ENCODE measurements at places on chromosomes 3 and 15.

- DNase-seq, result no peak
Observed at GRCh38 chr3:38137615-38138348, 679 bp upstream of the MYD88 start.

GRCh38 chr3:51378065-51378464, 7.0 kb upstream of the MANF start:
- DNase-seq, result no peak

DNA sequence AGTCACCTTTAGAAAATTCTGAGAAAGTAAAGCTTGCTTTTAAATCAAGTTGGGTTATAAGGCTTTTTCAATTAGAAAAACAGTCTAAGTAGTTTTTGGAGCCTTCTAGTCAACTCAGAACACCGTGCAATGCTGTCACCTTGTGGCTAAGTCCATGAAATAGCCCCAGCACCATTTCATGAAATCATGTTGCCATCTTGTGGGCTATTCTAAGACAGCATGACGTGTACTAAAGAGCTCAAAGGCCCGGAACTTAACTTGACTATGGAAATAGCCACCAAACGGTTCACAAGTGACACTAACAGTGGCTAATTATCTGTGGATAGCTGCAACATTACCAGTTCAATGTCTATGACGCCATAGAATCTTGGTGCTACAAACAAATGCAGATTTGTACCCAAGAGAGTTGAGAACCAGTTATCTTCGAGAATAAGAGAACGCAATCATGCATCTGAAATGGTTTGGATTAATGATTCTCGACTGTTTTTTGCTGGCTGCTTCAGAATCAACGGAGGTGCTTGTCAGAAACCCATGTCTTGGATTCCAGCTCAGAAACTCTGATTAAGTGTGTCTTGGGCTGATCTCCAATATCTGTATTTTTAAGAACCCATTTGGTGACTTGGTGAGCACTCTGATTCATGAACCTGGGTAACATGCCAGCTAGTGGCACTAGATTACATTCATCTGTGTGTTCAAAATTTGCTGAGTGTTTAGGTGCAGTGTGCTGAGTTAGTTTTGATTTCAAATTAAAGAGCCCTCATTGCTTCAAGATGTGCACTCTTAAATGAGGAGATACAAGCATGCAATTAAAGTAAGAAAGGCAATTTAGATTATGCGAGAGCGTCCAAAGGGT, 111.2 kb upstream of the MCTP2 start:
- DNase-seq, result peak; percentile 86

DNA sequence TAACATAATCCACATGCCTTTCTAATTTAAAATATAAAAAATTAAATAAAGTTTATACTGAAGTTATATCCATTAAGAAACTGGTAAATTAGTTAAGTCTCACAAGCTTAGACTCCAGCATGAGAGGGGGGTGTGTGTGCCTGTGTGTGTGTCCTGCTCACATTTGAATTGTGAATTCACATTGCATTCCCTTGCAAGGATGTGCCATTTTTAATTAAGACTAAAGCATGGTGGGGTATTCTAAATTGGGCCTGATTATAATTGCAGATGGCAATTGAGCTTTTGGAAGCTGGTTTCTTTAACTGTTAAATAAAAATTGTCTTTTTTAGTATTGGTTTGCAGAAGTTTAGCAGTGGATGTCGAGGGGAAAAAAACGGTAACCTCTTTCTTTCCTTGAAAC, 56.9 kb downstream of the PTPRG start:
- DNase-seq, result no peak

DNA sequence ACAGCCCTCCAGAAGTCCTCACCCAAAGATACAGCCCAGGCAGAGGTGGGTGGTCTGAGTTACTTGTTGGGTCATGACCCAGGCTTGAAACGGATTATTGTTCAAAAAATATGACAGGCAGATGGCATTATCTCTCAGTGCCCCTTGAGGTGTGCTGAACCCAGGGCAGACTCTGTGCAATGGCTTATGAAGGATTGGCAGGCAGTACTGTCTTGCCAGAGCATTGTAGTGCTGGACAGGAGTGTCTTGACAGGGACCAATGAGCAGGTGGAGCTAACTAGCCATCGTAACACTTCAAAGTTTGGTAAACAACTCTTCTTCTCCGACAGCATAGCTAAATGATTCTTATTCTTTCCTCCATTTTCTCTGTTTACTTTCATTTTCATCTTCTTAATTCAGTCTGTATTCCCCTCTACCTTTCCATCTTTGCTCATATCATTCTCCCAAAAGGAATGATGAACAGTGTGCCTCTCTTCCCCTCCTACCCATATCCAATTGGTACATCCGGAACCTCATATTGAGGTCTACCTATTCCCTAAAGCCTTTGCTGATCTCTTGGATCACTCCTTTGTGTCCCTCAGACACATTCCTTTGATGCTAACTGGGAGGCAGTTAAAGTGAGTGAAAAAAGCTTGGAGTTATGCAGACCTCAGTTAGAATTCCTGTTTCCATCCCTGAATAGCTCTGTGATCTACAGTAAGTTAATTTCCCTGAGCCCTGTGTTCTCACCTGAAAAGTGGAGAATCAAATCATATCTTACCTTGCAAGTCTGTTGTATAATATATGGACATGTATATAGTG, 2.6 kb upstream of the IL20RB start:
- no peak for DNase-seq

DNA sequence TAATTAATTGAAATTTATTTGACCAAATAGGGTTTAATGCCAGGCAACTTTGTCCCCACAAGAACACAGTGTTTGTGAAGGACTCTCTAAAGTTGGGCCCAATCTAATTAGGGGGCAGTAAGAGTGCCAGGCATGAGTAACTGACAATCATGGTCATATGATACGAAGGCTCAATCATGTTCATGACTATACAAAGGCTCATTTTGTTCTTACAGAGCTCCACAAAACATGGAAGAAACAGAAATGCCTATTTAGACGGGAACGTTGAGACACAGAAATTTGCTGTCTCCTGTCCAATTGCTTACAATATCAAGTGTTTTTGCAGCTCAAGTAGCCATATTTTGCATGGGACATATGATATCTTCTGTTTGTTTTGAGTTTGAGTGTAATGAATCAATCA, 391.1 kb downstream of the SI start:
- DNase-seq, result no peak

GRCh38 chr15:47673232-47673761, 44.0 kb upstream of the SEMA6D start:
- peak; percentile 20 for DNase-seq

DNA sequence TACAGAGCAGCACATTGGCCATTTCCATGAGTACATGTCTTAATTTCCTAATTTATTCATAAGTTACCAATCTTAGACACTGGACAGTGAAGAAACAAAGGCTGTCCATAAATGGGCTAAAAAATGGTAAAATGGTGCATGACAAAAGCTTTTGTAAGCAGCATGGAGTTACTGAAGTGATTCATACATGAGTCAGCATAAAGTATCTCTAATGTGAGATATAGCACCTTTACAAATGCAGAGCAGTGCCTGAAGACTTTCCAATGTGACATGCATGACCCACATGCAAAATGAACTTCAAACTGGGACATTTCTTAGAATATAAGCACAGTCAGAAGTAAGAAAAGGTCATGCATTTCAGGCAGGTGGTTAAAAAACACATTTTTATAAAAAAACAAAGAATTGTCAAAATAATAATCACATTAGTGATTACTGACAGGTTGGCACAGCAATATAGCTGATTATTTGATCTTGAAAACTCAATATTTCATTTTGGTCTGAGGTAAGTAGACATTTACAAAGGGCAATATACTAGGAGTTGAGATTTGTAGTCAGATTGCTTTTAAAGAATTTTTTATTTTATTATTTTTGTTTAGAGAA, 299.3 kb downstream of the PLCL2 start:
- DNase-seq, result no peak

GRCh38 chr3:186534113-186534669, 10.0 kb downstream of the CRYGS start:
- no peak for DNase-seq

DNA sequence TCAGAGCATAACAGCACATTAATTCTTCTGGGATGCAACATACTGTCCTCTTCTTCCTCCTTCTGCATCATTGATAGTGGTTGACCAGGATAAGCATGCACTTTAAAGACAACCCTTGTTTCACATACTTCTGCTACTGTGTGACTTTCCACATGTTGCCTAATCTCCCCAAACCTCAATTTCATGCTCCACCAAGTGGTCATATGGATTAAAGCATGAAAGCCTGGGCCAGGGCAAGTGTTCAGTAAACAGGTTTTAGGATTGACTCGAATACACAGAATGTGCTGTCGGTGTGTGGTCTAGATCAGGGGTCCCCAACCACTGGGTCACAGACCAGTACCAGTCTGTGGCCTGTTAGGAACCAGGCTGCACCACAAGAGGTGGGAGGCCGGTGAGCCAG, 22.5 kb upstream of the BFSP2 start:
- no peak for DNase-seq

- no peak for DNase-seq
Observed at GRCh38 chr3:72332689-72333088, 515.6 kb downstream of the SHQ1 start.

DNA sequence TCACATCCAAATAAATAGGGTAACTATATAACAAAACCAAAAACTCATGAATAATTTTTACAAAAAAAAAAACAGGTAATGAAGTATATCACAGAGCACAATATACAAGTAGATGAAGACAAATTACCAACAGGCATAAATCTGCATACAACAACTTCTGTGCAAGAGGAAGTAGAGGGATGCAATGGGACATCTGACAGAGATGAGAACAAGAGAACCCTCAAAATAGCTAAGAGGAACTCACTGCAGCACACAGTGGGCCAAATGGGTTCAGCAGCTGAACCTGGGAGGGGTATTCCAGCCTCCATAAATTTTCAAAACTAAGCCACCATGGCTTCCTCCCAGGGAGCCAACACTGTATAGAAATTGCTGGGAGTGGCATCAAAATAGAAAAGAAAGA, 9.6 kb upstream of the BTLA start:
- no peak for DNase-seq

GRCh38 chr3:123621186-123621849, 36.5 kb upstream of the HACD2 start:
- no peak for DNase-seq

DNA sequence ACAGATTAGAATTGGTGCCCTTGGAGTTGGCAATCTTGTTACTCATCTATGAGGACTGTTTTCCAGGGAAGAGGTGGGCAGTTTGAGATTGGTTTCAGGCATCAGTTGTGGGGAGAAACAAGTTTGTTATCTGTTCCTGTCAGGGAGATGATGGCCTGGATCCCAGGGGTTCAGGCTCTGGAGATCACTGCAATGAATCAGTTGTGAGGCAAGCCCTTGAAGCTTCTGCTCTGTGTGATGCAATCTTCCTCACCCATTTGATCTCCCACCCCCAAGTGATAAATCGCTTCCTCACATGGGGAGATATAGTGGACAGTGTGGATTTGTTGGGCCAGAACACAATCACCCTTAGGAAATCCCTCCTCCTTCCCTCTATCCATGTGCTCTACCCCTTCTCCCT, 276.6 kb upstream of the LRTM1 start:
- DNase-seq, result no peak

DNA sequence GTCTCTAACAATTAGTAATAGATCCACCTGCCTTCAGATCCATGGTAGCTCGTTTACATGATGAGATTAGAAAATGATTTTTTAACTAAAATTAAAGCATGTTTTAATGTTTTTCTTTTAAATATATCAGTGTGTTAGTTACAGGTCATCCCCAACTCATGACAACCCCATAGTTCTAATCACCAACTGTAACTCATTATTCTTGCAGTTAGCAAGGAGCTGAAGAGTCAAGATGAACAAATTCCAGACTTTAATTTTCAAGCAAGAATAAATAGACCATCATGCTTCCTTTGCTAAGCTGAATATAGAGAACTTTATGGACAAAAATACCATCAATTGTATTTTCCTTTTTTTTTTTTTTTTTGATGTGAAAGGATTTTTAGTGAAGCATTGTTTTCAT, 101.1 kb downstream of the TOP2B start:
- DNase-seq, result no peak

- no peak for DNase-seq
Observed at GRCh38 chr3:98013411-98014267, 21.5 kb downstream of the GABRR3 start.

DNA sequence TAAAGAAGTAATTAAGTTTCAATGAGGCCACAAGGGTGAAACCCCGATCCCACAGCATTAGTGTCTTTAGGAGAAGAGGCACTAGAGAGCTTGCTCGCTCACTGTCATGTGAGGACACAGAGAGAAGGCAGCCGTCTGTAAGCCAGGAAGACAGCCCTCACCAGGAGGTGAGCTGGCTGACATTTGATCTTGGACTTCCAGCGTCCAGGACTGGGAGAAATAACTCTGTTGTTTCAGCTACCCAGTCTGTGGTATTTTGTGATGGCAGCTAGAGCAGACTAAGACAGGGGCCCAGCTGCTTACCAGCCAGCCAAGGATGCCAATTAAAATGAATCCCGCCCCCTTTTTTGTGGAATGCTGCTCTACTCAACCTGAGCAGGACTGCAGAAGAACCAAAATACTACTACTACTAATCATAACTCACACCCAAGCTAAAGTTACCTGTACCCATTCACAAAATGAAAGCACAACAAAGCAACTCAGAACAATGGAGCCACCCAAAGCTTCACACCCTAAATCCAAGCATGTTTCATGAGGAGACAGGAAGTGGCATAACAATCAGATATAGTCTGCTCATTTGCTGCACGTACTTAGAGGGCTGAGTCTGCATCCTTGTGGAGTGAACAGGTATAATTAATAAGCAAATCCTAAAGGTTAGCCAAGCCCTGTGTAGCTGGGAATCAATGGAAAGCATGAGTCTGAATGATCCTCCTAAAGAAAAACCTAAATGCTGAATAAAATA, 35.6 kb upstream of the RHCG start:
- DNase-seq, result no peak

DNA sequence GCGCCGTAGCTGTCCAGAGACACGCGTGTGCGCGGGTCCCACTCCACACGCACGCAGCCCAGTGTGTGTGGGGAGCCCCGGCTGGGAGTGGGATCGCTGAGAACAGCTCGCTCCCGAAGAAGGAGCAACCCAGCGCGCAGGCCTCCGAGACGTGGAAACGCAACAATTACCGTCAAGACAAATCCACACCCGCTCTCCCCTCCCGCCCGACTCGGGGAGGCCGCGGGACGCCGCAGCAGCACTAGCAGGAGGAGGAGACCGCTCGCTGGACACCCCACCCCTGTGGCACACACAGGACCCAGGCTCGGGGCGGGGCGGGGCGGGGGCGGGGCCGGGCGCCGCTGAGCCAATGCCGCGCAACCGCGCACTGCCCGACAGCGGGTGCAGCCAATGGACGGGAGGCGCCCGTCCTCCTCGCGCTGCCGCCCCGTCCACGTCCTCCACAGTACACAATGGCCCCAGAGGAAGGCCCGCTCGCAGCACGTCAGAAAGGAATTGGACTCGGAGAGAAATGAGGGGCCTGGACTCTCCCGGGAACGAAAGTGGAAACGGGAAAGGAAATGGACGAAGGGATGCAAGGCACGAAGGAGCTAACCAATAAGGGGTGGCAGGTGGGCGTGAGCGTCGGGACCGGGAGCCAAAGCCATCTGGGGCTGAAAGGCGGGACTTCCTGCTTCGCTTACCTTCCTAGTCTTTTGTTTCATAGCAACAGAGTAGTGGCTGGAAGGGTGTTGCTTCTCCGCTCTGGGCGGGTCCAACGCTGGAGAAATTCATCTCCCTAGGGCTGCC, at the start of gene CBLB:
Gene CBLB, minus strand, starts transcription at position 271 of the 789 bp plus-strand sequence. CDS start 1,435 bp downstream, outside the sequence.
- DNase-seq, result peak; percentile 96

Measured in left kidney (tissue), 8 donors.